Kidney (tissue), 22 donors: ENCODE measurements at places on chromosomes 3 and 15. TPM values are rescaled to one million over a fixed set of nuclear protein-coding genes. Genes with fewer than 3 reads are reported as not detected.

DNA sequence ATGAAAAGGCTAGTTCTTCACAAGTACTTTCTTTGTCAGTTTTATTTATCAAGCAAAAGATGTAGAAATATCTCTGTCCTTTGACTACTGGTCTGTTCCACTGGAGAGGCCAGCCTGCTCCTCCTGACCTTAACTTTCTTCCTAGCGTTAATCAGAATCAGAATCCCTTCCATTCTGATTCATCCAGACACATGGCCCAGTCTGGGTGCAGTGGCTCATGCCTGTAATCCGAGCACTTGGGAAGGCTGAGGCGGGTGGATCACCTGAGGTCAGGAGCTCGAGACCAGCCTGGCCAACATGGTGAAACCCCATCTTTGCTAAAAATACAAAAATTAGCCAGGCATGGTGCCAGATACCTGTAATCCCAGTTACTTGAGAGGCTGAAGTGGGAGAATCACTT lies 32.0 kb upstream of the MANF start:
- H3K4me1 ChIP-seq = no peaks in the 10 kb centered on the region
- no peak overlapping the region for H3K4me3 ChIP-seq
- no peaks in the 10 kb centered on the region for H3K36me3 ChIP-seq
- no peaks in the 10 kb centered on the region for H3K27me3 ChIP-seq

DNA sequence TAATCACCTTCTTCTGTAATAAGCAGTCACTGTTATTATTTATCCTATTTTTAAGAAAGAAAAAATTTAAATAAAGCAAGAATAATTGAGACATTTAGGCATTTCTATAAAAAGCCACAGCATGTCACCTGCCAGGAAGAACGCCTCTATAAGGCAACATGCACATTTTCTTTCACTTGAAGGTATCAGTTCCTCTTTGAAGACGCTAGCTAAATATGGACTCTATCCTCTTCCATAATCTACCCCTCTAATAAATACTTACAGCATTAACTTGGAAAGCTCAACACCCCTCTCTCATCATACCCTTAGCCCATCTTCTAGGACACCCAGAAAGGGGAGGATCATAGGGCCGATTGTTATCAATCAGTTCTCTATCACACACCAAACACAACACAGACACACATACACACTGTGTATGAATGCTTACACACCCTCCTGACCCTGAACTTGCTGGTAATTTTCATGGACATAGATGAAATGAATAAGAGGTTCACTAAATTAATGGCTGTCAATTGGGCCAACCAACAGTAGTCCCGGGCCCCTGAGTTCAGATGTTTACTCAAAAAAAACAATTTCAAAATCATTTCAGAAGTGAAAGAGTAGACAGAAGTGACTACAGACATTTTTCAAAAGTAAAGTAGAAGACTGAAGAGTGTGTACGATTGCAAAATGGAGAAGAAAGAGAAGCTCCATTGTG lies 102.5 kb downstream of the ZMAT3 start:
- H3K4me3 ChIP-seq = no peak overlapping the region
- no peak overlapping the region for H3K27ac ChIP-seq
- no peaks in the 10 kb centered on the region for H3K36me3 ChIP-seq
- H3K27me3 ChIP-seq = no peaks in the 10 kb centered on the region

DNA sequence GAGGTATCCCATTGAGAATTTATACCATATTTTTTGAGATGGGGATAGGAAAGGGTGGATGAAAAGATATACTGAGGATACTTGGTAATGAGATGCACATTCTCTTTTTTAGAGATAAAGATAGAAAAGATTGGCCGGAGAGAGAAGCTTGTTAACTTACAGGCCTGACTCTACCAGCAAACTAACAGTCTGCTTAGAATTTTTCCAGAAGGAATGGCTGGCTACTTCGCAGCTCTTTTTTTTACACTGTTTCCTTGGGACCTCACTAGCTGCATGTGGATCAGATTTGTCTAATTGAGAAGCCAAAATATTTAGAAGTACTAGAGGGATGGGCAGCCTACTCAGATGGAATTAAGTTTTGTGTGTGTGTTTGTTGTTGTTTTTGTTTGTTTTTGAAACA lies 586.6 kb downstream of the TAFA4 start:
- no peak overlapping the region for H3K4me3 ChIP-seq
- H3K27me3 ChIP-seq = no peaks in the 10 kb centered on the region
- DNase-seq = no peak
- H3K27ac ChIP-seq = no peak overlapping the region
- H3K36me3 ChIP-seq = no peaks in the 10 kb centered on the region

Gene USP3
- total RNA-seq = 72.5 TPM

DNA sequence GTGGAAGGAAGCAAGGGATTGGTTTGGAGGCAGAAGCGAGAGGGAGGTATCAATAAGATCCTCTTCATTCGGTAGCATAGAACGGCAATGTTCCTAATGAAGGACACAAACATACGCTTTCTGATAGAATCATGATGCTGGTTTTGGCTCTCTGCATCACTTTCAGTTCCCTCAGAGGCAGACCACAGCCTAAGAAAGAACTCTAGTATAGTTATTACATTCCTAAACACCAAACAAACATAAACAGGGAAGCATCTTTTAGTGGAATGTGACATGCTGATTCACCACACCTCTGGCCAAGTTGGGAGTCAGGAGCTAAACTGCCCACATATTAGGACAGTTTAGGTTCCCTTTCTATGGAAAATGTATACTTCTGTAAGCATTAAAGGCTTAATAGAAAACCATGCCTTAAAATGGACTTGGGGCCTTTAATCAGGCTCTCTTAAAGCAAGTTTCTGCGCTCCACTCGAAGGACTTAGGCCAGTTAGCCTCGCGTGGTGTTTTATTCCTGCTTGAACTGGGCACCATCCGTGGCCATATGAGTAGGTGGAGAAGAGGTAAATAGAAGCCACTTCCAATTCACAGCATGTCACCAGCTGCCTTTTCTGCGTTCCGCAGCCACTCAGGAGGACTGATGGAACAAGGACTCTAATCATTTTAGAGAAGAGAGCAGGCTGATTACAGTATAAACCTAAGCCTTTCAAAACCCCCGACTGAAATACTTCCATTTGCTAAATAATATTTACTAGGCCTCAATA lies 53.7 kb downstream of the CD47 start:
- H3K4me3 ChIP-seq = no peak overlapping the region
- H3K27ac ChIP-seq = no peak overlapping the region
- DNase-seq = no peak

Gene IL17RC
- total RNA-seq = 27.5 TPM

Gene MYL3
- 41.3 TPM for total RNA-seq

DNA sequence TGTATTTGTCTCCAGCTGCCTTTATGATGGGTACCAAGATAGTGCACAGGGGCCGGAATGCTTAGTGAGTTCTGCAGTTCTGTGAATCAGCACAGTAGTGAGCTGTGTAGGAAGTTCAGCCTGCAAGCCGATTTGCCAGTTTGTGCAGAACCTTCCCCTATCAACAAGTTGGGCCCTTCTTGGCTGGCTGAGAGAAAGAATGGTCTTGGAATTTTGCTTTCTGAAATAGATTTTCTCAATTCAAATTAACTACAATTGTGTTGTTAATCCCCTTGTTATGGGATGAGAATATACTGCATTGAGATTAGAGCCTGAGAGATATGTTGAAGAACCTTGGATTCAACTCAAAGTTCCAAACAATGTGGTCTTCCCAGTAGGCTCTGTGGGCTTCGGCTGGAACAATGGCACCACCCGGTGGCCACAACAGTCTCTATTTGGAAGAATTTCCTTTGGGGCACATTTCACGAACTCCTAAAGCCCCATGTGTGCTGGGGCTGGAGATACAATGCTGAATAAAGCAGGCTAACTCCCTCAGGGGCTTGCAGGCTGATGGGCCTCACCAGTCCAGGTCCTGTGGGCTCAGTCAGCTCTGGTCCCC lies 59.1 kb downstream of the TRIM42 start:
- H3K36me3 ChIP-seq = no peaks in the 10 kb centered on the region

- no peak for DNase-seq
- H3K36me3 ChIP-seq = peaks cover 32% of the 10 kb centered on the region
- no peaks in the 10 kb centered on the region for H3K4me1 ChIP-seq
- no peaks in the 10 kb centered on the region for H3K27me3 ChIP-seq
- peak overlapping the region; percentile 17 for H3K27ac ChIP-seq
Measured at GRCh38 chr3:119227070-119227850, 13.4 kb downstream of the B4GALT4 start.

Gene TIMP4
- total RNA-seq = 7.6 TPM

DNA sequence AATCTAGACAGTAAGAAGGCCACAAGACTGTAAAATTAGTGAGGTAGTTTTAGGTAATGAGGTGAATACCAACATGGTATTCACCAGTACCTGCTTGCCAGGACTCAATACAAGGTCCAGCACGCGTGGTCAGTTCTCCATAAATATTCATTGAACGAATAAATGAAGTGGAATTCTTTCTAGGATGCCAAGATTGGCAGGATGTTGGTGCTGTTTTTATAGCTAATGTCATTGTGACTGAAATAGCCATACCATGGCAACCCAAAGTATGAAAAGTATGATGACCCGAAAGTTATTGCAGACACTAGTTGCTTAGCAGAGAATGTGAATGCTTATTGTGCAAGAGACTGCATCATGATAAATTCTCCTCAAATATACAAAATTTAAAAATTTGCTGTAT lies 307.2 kb downstream of the KCNH8 start:
- H3K4me1 ChIP-seq = no peaks in the 10 kb centered on the region
- H3K27ac ChIP-seq = no peak overlapping the region
- H3K36me3 ChIP-seq = no peaks in the 10 kb centered on the region
- DNase-seq = no peak
- H3K4me3 ChIP-seq = no peak overlapping the region
- H3K27me3 ChIP-seq = no peaks in the 10 kb centered on the region

Gene ZBTB11
- total RNA-seq = 14.1 TPM

DNA sequence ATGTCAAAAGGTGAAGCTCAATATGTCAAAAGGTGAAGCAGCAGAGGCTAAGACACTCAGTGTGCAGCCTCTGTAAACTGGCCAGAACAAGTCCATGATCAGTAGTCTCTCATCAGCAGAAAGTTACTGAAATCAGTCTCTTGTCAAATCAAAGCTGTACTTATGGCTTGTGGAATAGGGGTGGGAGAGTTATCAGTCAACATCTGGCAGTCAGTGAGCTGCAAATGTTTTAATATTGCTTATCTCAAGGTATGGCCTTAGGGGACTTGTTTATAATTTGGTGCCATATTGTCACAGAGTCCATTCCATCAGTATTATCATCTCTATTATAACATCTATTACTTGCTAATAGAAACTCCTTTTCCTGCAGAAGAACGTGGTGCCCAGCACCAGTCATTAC lies 14.9 kb upstream of the WDR49 start:
- H3K4me3 ChIP-seq = no peak overlapping the region
- no peaks in the 10 kb centered on the region for H3K4me1 ChIP-seq
- no peaks in the 10 kb centered on the region for H3K36me3 ChIP-seq
- no peak overlapping the region for H3K27ac ChIP-seq

DNA sequence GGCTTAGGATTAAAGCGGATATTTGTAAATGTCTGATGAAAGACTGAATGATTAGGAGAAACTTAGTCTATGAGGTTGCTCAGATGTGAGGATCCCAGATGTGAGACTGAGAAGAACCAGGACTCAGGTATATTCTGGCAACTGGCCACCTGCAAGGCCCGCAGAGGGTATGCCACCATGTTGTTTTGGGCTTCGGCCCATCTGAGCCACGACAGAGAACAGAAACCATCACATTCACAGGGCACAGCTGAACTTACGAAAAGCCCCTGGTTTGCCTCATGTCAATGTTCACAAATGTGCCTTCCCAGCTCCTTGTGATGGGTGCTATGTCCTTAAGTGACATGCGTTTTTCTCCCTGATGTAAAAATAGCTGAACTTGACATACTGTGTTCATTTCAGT lies 412.5 kb upstream of the RORA start:
- H3K27me3 ChIP-seq = no peaks in the 10 kb centered on the region
- no peak for DNase-seq
- no peaks in the 10 kb centered on the region for H3K36me3 ChIP-seq

Gene ADAMTSL3
- total RNA-seq = 23.4 TPM

GRCh38 chr3:65729555-65729954 lies 309.2 kb downstream of the MAGI1 start:
- H3K4me1 ChIP-seq = no peaks in the 10 kb centered on the region
- DNase-seq = peak; percentile 91
- no peak overlapping the region for H3K4me3 ChIP-seq
- no peak overlapping the region for H3K27ac ChIP-seq
- no peaks in the 10 kb centered on the region for H3K27me3 ChIP-seq

Gene UBR1
- 36.9 TPM for total RNA-seq

DNA sequence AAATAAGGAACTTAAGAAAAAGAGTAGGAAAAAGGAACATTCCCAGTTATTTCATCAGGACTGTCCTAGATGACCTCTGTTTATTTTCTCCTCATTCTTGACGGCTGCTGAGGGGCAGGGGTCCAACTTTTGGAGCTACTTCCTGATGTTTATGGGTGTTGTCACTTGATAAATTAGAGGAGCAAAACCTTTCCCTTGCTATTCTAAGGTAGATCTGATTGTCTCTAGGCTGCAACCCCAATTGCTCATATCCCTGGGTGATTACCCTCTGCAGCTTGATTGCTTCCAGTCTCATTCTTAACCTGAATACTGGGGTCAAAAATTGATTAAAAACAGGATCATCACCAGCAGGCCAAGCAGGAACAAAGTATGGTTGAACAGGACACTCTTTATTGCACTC lies 311.0 kb upstream of the NDN start:
- no peak overlapping the region for H3K4me3 ChIP-seq
- H3K4me1 ChIP-seq = no peaks in the 10 kb centered on the region
- H3K27ac ChIP-seq = no peak overlapping the region

DNA sequence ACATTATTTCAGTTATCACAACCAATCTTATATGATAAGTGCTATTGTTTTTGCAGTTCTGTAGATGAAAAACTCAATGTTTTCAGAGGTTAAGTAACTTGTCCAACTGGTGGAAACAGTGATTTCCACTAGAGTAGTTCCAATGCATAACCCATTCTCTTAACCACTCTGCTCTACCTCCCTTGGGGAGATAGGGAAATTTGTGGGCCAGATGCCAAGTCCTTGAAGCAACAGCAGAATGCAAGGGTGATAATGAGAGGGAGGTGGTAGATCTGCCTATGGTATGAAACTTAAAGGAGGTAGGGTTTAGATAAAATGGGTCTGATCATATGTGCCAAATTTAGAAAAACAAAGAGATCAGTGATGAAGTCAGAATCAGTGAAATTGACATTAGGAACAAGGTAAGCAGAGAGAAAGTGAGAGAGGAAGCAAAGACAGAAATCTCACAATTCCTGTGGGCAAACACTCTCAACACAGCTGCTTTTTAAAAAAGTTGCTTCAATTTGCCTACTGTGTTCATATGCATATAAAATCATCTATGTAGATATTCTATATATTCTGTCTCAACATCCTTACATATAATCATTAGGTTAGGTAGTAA lies 50.5 kb upstream of the UBP1 start:
- H3K4me3 ChIP-seq = no peak overlapping the region
- H3K36me3 ChIP-seq = no peaks in the 10 kb centered on the region
- H3K27me3 ChIP-seq = no peaks in the 10 kb centered on the region
- DNase-seq = no peak

- no peak for DNase-seq
- H3K4me1 ChIP-seq = no peaks in the 10 kb centered on the region
- H3K27ac ChIP-seq = no peak overlapping the region
- no peaks in the 10 kb centered on the region for H3K36me3 ChIP-seq
- no peaks in the 10 kb centered on the region for H3K27me3 ChIP-seq
- H3K4me3 ChIP-seq = no peak overlapping the region
Measured at GRCh38 chr15:59237119-59237855, 30.6 kb downstream of the LDHAL6B start.

- H3K27me3 ChIP-seq = no peaks in the 10 kb centered on the region
- DNase-seq = peak; percentile 93
- H3K4me3 ChIP-seq = no peak overlapping the region
Measured at GRCh38 chr3:119891944-119892721, 110.2 kb downstream of the NR1I2 start.

Gene XXYLT1
- total RNA-seq = 10.7 TPM
